A549 treated with CpdA at 1 μM for 4 hours (cell line): ENCODE measurements at places on chromosomes 6 and 20. TPM values are rescaled to one million over a fixed set of nuclear protein-coding genes. Genes with fewer than 3 reads are reported as not detected.

Gene HLA-DRA
- total RNA-seq, result not detected in 5 replicates

Gene FAM209B
- 0.32 to 0.76 TPM (median 0.63 TPM) in 3 of 5 replicates, not detected in the others for total RNA-seq

Gene ZBP1
- total RNA-seq, result 0.02 to 0.10 TPM (median 0.07 TPM) in 3 of 5 replicates, not detected in the others

Gene APOM
- total RNA-seq, result 1.8 to 4.8 TPM (median 3.2 TPM) in 5 replicates

Gene CENPQ
- 6.6 to 8.5 TPM (median 7.9 TPM) in 5 replicates for total RNA-seq

Gene LHFPL5
- total RNA-seq, result 0.13 to 0.22 TPM (median 0.16 TPM) in 3 of 5 replicates, not detected in the others

Gene ADGRF4
- total RNA-seq, result 6.1 to 8.6 TPM (median 6.8 TPM) in 5 replicates

Gene PDYN
- 0.03 TPM in 1 of 5 replicates, not detected in the others for total RNA-seq

Gene HMGCLL1
- 0.08 to 0.22 TPM (median 0.16 TPM) in 5 replicates for total RNA-seq

Gene LY6G5C
- total RNA-seq, result 0.51 to 2.4 TPM (median 1.4 TPM) in 5 replicates

Gene FOXC1
- total RNA-seq, result 7.0 to 9.5 TPM (median 7.8 TPM) in 5 replicates

Gene RFX6
- total RNA-seq, result not detected in 5 replicates

Gene SRMS
- not detected in 5 replicates for total RNA-seq

Gene DEFB132
- total RNA-seq, result not detected in 5 replicates

Gene ANKRD6
- 1.2 to 2.4 TPM (median 1.5 TPM) in 5 replicates for total RNA-seq

Gene BHLHE23
- total RNA-seq, result not detected in 5 replicates

Gene C6orf132
- total RNA-seq, result 1.1 to 1.8 TPM (median 1.7 TPM) in 5 replicates

Gene KCNK17
- not detected in 5 replicates for total RNA-seq

Gene PEDS1
- total RNA-seq, result 36.8 to 54.9 TPM (median 50.2 TPM) in 5 replicates

Gene KIAA0408
- total RNA-seq, result 6.0 to 7.4 TPM (median 6.1 TPM) in 5 replicates

Gene OXT
- not detected in 5 replicates for total RNA-seq

Gene CST4
- not detected in 5 replicates for total RNA-seq

Gene IL17A
- not detected in 5 replicates for total RNA-seq

Gene ZNF334
- total RNA-seq, result not detected in 5 replicates

Gene SNAI1
- 11.6 to 21.6 TPM (median 19.3 TPM) in 5 replicates for total RNA-seq

Gene SLC22A2
- 0.02 to 0.09 TPM in 2 of 5 replicates, not detected in the others for total RNA-seq

Gene NKX2-2
- total RNA-seq, result not detected in 5 replicates

Gene ZBTB12
- 3.2 to 5.4 TPM (median 4.8 TPM) in 5 replicates for total RNA-seq

Gene HDGFL1
- not detected in 5 replicates for total RNA-seq

Gene C6orf15
- not detected in 5 replicates for total RNA-seq

Gene PSMG4
- 21.8 to 27.0 TPM (median 26.4 TPM) in 5 replicates for total RNA-seq

Gene CST2
- total RNA-seq, result 0.22 to 0.44 TPM (median 0.39 TPM) in 3 of 5 replicates, not detected in the others

Gene PGC
- total RNA-seq, result not detected in 5 replicates

Gene PCK1
- 0.05 TPM in 1 of 5 replicates, not detected in the others for total RNA-seq

Gene NPBWR2
- total RNA-seq, result not detected in 5 replicates

Gene RRAGD
- 3.1 to 4.2 TPM (median 3.4 TPM) in 5 replicates for total RNA-seq

Gene PRKN
- total RNA-seq, result 0.07 to 0.10 TPM in 2 of 5 replicates, not detected in the others

Gene CFAP61
- total RNA-seq, result 0.40 to 0.99 TPM (median 0.45 TPM) in 4 of 5 replicates, not detected in the other

Gene HTR1E
- not detected in 5 replicates for total RNA-seq

Gene LAMA4
- total RNA-seq, result 0.88 to 2.5 TPM (median 1.7 TPM) in 5 replicates

Gene DYNLT2
- 0.47 to 0.78 TPM (median 0.55 TPM) in 5 replicates for total RNA-seq
